NCI-H1092 treated with DMSO at 0.1 percent for 48 hours (cell line): ENCODE measurements at places on chromosomes 5 and 9.

GRCh38 chr5:39218482-39219402 lies 621 bp downstream of the FYB1 start:
- DNase-seq, result no peak

GRCh38 chr5:135309391-135310327 lies 89.4 kb downstream of the MACROH2A1 start:
- no peak for DNase-seq

DNA sequence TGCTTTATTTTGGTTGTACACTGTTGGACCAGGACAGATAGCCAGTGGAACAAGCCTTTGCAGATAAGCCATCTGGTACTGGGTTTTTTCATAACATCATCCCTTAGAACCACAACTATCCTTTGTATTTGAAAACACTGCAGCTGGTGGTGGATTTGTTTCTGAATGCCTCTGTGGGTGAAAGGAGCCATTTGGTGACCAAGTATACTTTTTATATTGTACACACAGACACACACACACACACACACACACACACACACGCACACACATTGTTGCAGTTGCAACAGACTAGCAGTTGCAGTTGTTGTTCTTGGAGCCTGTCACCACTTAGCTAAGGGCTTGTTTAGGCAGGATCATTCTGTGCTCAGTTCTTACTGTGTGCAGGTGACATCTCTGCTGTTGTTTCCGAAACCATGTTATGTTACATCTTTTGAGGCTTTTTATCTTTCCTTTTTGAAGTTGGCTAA lies 22.9 kb upstream of the CAVIN4 start:
- DNase-seq, result no peak

DNA sequence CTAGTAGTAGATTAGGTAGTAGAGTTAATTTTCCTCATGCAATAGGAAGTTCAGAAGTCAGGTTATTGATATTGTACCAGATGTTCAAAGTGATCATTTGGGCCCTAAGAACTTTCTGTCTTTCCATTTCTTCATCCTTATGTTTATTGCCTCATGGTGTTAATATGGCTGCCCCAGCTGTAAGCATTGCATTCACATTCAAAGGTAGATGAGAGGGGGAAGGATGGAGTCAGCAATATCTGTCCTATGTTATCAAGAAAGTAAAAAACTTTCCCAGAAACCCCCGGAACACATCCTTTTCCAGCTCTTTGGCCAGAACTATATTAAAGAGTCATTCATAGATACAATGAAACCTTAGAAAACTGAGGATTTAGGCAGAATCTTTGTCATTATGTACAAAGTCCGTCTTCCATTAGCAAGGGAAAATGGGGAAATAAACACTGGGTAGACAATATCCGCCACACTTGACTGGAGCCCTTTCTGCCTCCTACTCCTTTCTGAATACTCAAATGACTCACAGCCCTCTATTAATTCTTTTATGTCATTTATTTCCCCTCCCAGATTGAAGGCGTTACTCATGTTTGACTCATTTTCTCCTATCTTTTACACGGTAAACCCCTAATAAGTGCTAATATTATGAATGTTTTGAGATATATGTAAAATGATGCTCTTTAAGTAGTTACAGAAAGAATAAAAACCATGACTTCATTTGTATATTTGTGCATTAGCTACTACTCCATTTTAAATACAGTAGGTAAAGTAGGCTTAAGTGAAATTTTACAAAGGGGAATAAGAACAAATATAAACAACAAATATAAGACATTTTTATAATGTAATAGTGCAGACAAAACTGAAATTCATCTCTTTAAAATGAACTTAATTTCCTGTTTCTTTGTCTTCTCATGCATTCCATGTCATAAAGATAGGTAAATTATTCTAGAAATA lies 127.6 kb downstream of the SLF1 start:
- DNase-seq, result no peak

- no peak for DNase-seq
Measured at GRCh38 chr5:36145311-36145710, 6.4 kb downstream of the LMBRD2 start.

- DNase-seq, result no peak
Measured at GRCh38 chr9:90259311-90260246, 383.0 kb downstream of the DIRAS2 start.

- DNase-seq, result no peak
Measured at GRCh38 chr9:109996936-109997580, 210.9 kb downstream of the C9orf152 start.

DNA sequence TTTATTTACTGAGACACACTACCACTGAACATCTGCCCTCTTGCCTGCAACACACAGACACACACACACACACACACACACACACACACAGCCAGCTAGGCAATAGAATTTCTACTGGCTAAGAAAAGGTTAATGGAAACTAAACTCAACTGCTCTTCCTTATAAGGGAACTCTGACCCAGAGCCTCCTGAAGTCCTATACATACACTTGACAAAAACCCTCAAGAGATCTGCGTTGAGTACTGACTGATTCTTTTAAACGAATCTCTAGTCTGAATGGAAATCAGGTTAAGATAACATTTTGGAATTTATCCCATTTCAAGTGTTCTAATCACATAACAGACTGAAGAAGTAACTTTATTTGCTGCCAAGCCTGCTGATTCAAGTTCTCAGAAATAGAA lies 25.9 kb upstream of the TRPM3 start:
- no peak for DNase-seq

DNA sequence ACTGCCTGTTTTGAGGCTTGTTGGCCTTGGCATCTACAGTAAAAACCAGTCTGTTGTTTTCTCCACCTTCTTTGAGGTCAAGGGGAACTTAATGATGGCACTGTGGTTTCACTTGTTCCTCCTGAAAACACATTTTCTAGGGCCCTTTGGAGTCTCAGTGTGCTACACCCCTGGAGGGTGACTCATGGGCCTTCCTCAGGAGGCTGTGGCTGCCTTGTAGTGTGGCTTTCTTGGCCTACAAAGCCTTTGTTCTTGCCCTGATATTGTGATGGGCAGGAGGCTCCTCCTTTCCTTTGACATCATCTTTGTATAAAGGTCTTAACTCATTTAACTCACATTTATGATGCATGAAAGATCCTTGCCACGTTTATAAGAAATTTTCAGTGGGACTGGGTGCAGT lies 56.3 kb upstream of the GPBP1 start:
- DNase-seq, result no peak

DNA sequence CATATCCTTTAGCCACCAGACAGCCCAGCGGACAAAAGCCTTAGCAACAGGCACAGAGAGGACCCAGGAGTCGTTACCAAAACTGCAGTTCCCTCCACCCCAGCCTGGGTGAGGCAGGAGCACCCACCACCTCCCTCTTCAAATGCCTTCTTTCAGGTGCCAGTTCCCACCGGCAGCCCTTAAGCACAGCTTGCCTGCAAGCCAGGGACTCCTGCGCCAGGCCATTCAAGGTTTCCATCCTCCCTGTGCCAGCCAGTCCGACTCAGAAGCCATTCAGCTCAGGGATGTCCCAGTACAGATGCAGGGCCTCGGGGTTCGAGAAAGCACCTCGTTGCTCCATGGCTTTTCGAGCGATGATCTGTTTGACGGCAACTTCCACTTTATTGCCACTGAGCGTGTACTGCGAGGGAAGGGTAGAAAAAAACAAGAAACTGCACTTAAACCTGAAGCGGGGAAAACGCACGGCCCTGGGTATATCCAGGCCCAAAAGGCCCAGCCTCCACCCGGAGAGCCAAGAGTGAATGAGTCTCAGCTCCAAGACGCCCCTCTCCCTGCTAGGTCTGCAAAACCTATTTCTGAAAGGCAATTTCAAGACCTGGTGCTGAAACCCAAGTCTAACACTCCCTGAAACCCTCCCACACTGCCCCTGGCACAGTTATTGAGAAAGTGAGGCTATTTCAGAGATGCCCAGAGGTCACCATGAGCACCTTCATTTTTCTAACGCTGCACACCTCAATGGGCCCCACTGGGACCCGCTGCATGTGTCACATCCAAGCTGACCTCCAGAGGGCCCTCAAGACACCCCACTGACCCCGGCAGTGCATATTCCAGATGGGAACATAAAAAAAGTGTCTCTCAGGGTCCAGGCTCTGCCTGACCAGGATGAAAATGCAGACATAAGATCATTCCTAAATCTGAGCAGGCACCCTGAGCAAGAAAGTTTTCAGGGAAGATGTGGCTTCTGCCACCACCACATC lies 36.8 kb upstream of the ZNF354A start:
- no peak for DNase-seq

GRCh38 chr9:35840881-35841644 lies 12.0 kb downstream of the TMEM8B start:
- no peak for DNase-seq

DNA sequence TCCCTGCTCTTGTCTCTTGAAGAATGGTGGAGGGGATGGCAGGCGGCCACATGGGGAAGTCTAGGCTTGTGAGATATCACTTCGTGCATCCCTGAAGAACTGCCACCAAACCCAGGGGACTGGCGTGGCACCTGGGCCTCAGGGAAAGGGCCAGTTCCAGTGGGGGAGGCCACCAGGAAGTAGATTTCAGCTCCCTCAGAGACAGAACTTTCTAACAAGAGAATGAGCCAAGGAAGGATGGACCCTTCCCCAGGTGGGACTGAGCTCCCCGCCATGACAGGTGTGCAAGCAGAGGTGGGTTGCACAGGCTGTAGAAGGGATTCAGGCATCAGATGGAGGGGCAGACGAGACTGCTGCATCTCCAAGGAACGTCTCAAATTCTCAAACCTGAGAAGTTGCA lies 193.9 kb downstream of the GABBR2 start:
- DNase-seq, result no peak

- no peak for DNase-seq
Measured at GRCh38 chr9:112446526-112446925, 40.1 kb upstream of the KIAA1958 start.

DNA sequence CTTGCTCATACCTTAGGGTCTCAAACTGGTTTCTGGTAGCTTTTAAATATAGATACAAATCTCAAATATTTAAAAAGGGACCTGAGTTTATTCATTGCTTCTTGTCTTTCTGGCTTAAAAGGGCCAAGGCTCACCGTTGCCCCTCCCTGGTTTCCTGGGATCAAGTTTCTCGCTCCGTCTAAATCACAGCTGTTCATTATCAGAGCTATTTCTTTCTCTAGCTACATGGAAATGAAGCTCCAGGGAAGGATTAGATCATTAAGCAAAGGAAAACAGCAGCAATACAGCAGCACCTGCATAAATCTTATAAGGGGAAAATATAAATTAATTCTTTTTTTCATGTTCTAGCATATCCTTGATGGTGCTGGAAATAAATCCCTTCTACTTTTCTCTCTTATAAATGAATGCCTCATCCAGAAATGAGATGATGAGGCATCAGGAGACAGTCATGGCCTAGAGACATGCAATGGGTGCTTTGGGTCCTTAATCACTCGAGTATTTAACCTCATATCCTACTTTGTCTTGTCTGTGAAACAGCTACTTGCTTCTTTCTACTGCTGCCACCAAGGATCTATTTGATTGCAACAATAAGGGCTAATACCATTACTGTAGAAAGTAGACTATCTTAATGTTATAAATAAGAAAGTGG lies 320.1 kb downstream of the TRPM3 start:
- DNase-seq, result no peak

DNA sequence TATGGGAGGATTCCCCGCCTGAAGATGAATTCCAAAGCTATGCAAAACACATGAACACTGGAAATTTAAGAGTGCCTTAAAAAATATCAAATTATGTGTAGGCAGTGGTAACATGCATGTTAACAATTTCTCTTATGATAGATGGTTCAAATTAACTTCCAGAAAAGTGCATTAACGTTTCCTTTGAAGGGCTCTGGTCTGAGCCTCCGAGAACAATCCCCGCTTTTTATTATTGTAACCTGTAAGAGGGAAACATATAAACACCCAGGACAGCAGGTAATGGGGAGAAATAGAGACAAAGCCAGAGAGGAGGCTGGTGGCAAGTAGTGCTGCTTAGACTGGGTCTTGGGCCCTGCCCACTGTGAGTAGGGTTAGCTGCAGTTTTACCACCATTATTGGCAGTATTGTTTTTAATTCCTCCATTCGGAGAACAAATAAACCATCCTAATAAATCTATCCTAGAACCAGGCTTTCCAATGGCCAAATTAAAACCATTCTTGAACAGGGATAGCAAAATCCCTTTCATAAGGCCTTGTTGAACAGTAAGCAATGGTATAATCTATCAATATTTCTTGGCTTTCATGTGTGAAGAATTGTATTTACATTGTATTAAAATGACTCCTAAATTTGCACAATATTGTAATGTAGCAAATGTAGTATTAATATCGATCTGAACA lies 6.3 kb downstream of the NR2F1 start:
- no peak for DNase-seq

GRCh38 chr5:75482482-75482881 lies 28.9 kb downstream of the CERT1 start:
- no peak for DNase-seq

- DNase-seq, result no peak
Measured at GRCh38 chr5:54822324-54822687, 163.1 kb downstream of the ESM1 start.

DNA sequence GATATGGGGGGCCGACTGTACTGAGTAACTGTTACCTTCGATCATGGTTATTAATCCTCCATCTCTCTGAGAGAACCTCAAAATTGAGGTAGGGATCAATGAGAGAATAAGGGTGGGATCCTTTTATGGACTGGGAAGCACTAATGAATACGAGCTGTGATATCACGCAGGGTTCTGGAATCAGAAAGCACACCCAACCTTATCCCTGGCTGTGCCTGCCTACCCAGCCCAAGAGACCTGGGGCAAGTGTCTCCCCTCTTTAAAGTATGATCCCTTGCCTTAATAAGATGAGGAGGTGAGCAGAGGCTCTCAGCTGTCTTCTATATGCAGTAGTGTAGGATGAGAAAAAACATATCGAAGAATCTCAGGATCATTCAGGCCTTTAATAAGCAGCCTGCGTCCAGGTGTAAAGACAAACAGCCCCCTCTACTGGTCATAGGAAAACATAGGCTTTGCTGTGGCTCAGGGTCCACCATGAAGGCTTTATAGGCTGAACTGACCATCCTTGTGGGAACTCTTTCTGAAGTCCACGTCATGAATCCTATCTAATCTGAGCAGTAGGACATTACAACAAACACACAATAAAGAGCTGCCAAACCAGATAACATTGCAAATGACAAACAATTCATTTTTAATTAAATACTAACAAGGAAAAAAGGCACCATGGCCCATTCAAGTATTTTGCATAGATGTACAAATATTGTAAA lies 16.8 kb downstream of the NIPAL4 start:
- peak; percentile 69 for DNase-seq

GRCh38 chr5:120769312-120769872 lies 305.3 kb downstream of the PRR16 start:
- DNase-seq, result no peak

DNA sequence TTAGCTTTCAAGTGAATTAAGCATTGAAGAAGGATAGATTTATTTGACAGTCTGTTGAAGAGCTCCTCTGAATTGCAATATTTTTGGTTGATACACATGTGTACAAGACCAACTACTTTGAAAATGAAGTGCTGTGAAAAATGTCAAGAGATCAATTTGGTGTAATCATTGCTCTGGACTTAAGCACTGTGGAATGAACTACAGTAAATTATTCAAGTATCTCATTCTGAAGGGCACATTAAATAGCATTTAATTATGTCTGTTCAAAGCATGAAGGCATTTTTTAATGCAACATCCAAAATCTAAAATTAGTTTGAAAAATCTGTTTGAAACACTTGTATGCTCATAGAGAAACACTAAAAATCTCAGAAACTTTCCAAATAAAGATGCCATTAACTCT lies 107.5 kb downstream of the CDH18 start:
- peak; percentile 80 for DNase-seq

- DNase-seq, result no peak
Measured at GRCh38 chr5:141654298-141654697, 3.1 kb upstream of the FCHSD1 start.

GRCh38 chr9:108142504-108143201 lies 653.1 kb upstream of the KLF4 start:
- no peak for DNase-seq
